ENCODE measurements at places on chromosomes 6 and 20.
A peak's percentile ranks its signal among the peaks of the same experiment; 100 is the strongest.

GRCh38 chr6:18473755-18474154 lies 86.6 kb downstream of the RNF144B start:
- DNase-seq = no peak

DNA sequence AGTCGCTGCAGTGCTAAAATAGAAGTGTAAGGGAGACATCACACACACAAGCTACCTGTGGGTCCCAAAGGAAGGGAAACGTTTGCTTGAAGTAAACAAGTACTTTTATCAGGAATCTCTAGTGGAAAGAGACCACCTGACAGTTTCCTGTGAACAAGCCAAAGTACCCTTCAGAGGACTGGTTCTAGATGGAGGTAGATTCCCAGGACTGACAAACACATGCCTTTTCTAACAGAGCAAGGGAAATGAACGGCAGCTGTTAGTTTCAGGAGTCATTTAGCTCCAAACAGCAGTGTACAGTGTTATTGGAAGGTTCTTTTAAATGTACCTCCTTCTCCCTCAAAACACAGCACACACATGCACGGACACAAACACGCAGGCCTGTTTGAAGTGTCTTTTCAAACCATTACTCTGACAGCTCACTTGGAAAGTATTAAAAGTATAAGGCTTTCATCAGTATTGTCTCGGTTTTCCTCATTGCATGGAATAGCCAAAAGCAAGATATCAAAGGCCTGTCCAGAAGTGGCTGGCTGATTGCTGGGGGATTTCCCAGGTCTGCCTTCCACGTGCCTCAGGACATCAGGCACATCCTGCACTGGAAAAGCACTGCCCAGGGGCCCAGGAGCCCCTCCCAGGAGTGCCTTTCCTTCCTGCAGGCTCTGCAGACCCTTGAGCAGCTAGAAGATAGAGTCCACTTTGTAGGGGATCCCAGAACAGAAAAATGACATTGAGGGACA lies 393.2 kb upstream of the SOX4 start:
- DNase-seq = no peak

- no peak for DNase-seq
These were observed 3.1 kb downstream of the TNF start for GRCh38 chr6:31578184-31579118.

DNA sequence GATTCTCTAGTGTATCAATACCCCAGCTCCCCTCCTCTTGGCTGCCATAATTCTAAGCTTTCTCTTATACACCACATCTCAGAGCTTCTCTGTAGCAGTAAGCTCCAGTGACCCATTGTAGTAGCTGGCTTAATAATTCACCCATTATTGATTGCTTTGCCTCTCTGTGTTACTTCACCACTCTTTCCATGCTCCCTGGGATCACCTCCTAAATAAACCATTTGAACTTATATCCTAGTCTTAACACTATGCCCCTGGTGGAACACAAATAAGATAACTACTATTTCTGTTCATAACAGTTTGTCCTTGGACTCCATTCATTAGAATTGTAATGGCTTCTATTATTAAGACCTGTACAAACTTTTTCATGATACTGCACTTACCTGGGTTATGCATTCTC lies 758.9 kb downstream of the KIF16B start:
- no peak for DNase-seq

- no peak for DNase-seq
These were observed 179.0 kb upstream of the CST7 start for GRCh38 chr20:24769878-24770627.

DNA sequence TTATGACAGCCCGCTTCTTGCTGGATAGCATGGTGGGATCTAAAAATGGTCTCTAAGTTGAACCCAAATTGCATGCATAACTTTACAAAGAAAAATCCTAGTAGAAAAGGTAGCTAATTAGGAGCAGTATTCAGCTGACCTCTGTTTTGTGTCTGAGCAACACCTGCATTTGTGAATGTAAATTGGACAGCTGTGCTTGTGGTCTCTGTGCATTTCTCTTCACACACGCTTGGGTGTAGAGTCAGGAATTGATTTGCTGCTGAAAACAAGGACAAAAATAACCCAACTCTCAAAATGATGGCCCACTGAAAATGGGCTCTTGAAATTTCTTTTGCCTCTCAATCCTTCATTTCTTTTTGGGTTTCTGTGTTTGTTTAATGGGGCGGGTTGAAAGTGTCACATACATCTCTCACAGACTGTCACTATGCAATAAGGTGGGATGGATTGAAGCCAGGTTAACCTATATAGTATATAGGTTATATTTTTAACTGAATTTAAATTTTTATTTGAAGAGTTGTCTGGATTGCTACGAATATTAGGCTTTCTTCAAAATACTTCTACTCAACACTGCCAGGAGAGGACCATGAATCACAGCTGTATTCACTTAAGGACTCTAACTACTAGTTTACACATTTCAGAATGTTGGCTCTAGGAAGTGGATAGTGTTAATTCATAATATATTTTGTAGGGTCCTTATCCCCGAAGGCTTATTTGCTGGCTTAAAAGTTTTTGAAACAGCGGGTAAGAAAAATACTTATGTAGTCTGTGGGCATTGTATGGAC lies 46.5 kb downstream of the SOBP start:
- no peak for DNase-seq

DNA sequence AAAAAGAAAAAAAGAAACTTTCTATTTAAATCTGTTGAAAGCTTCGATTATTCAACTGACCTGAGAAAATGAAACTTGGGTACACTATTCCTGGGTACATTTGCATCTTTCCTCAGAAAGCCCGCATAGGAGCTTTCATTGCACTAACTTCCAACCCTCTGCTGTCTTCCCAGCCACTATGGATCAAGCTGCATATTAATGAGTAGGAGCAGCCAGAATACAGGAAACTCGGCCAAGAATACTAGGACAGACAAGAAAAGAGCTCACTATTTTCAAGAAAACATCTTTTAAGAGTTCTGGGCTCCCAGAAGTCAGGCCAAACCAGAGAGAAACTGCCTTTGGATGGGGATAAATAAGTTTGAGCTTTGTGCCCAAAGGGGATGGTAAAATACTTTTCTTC lies 135.0 kb upstream of the CCDC28A start:
- DNase-seq = no peak

DNA sequence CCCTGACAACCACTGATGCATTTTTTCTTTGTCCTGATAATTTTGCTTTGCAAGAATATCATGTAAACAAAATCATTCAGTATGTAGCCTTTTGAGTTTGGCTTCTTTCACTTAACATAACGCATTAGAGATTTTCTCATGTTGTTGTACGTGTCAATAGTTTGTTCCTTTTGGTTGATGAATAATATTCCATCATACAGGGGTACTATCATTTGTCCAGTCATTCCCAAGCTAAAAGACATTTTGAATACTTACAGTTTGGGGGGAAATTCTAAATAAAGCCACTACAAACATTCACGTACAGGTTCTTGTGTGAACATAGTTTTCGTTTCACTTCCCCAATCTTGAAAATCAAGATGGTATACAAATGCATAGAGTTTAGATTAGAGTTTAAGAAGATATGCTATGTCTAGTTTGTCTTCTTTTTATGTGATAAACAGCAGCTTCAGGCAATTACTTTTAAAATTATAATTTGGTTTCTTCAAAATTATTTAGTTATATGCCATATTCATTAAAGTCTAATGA lies 5.2 kb downstream of the HAO1 start:
- no peak for DNase-seq

GRCh38 chr6:132300323-132300949 lies 100.8 kb downstream of the MOXD1 start:
- peak; percentile 2 for DNase-seq

DNA sequence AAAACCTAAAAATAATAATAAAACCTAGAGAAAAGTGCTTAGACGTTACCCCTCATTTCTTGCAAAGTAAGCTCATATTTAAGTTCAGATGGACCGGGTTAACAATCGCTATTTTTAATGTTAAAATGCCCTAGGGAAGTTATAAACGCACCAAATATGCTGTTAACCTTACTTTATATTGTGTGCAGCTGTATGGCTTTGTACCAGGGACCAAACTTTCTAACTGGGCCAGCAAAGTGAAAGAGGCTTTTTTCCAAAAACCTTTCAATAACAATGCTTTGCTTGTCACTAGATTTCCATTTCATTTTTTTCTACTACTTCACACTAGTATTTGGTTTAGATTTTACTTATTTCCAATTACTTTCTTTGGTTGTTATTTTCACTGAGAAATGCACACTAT lies 248.5 kb downstream of the FOXC1 start:
- no peak for DNase-seq

DNA sequence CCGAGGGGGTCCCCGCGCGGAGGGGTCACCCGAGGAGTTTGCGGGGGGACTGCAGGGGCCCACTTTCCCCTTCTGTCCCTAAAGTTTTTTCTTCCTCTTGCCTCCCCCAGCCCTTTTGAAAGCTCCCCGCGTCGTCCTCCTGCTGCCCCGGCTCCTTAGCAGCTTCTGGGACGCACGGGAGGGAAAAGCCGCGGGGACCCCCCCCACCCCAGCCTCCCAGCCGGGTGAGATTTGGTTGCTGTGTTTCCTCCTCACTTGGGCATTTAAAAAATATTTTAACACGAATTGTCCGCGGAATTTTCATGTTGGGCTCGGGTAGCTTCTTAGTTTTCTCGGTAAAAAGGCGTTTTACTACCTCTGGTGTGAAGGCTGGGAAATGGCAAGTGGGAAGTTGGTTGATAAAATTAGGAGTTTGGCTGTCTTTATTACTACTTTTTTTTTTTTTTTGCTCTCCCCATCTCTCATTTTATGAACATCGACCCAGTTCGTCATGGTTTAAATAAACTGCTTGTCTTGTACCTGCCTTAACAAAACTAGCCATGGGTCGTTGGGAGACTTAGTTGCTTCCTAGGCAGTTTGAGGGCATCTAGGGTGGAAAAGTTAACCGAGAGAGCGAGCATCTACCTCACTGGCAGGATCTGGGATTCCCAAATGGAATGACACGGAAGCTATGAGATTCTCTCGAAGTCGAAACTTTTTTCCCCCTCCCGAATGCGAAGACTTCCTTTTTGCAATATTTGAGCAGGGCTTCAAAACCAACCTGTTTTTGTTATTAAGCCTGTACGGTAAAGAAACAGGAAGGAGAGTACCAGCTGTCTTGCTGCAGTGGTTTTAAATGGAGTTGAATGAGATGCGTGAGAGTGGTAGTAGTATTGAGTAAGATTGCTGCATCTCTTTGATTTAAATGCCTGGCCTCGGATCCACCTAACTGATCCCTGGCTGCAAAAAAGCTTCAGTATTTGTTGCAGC lies 868 bp downstream of the NCOA3 start:
- DNase-seq = no peak

DNA sequence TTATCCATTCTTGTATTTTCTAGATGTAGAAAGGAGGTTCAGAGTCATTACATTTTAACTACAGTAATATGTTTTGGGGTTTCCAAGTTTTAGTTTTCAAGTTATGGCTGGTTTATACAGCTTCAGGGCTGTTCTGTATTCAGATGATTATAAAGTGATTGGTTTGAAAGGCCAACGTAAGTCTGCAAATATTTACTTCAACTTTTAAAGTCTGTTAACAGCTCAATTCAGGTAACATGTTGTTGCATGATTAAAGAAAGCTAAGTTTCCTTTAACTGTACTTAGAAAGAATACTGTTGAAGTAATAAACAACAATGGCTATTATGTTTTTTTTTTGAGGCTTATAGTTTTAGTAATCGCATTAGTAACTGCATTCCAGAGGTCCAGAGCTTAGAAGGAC lies 22.8 kb upstream of the GCLC start:
- DNase-seq = no peak

- no peak for DNase-seq
These were observed 149.3 kb downstream of the UTRN start for GRCh38 chr6:144434308-144434990.

- DNase-seq = no peak
These were observed 278.7 kb upstream of the RNF217 start for GRCh38 chr6:124683507-124683906.

DNA sequence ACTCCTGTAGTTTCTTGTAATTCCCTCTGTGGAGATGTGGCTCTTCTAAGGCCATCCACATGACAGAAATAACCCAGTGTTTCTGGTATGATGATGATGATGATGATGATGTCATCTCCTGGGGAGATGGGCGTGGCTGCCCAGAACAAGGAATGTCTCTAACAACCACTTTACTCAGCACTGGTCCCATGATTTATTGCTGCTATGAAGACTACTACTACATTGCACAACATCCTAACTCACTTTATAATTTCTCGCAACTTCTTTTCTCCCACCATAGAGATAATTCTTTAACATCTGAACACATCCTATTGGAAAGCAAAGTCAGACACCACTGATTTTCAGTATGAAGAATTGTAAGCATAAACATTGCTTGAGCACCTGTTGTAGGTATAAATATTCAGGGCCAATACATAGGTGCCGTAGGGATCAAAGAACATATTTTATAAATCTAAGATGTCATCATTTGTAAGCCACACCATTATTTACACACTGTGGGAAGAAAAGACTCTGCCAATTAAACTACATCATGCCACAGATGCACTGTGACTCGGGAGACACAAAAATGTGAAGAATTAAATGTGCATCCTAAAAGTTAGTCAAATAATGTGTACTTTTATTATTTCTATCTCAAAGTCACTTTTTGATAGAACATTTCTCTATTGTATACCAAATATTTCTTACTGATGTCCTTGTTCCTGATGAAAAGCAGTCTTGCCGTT lies 6.4 kb downstream of the TPMT start:
- DNase-seq = no peak

GRCh38 chr6:151280859-151281258 lies 41.1 kb downstream of the AKAP12 start:
- DNase-seq = no peak

- DNase-seq = no peak
These were observed 30.5 kb upstream of the RIMS4 start for GRCh38 chr20:44840826-44841225.

- DNase-seq = no peak
These were observed 250.8 kb downstream of the TSHZ2 start for GRCh38 chr20:53222932-53223331.
